ENCODE measurements at places on chromosomes 4 and X.

DNA sequence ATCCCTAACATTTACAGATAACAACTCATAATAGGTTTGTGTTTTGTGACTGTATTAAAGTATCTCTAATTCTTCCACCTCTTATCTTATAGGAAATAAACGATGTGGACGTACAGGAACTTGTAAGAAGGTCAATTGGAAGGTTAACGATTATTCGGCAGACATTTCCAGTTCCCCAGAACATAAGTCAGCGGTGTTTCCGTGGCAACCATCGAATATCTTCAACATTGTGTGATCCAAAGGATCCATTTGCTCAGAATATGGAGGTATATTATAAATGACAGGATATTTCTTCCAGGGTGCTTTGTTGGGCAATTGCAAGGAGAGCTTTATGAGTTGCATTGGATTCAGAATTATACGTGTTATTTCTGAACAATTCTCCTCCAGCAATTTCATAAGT is 611.9 kb upstream of the ATOH1 start:
- no peak for DNase-seq
- no peaks in the 10 kb centered on the region for H3K27me3 ChIP-seq
- H3K36me3 ChIP-seq, result no peaks in the 10 kb centered on the region
- no peak overlapping the region for H3K4me3 ChIP-seq

DNA sequence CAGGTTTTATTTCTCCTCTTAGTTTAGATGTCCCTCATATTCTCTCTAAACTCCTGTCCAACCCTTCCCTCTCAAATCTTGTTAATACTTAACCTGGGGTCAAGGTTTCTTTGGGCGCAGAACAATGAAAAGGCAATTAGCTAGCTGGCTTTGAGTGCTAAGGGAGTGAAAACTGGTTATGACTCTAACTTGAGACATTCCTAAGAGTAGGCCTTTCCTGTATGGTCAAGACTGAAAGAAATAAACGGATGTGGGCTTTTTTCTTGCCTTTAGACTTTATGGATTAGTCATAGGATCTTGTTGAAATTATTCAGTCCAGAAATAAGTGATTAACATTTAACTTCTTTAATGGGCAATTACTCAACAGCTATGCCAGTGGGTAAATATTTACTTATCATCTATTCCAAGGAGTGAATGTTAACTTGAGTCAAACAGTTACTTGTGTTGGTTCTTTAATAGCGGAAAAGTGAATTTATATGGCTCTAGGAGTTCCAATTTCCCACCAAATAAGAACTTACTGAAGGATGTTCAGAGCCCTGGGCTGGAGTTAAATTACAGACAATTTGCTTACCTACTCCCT is 141.7 kb upstream of the SCML1 start:
- H3K27me3 ChIP-seq, result no peaks in the 10 kb centered on the region
- no peaks in the 10 kb centered on the region for H3K36me3 ChIP-seq
- no peak overlapping the region for H3K4me3 ChIP-seq
- no peak for DNase-seq

DNA sequence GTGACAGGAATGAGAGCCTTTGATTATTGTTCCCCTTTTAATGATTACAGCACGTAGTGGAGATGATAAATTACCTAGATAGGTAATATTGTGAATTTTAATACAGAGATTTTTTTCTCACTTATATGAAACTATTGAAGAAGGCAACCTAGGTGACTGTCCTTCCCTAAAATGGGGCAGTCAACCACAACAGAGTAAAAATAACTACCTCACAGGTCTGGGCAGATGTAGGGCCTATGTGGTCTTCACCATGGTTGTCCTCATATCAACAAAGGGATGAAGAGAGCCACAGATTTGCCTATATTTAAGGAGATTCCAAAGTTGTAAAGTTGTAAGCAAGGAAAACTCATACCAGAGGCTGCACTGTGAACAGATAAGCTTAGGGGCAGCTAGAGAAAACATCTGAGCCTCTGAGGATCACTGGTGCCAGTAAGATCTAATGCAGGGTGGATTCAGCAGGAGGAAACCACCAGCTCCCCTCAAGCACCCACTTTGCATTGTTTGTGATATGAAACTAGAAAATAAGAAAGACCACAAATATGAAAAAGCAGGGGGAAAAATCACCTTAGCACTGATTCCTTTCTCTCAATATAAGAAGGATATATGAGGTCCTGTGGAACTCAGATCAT is 547.9 kb upstream of the GALNTL6 start:
- DNase-seq, result no peak
- H3K36me3 ChIP-seq, result no peaks in the 10 kb centered on the region
- no peaks in the 10 kb centered on the region for H3K27me3 ChIP-seq
- H3K4me1 ChIP-seq, result no peaks in the 10 kb centered on the region

- H3K27ac ChIP-seq, result no peak overlapping the region
- H3K4me3 ChIP-seq, result no peak overlapping the region
- no peaks in the 10 kb centered on the region for H3K4me1 ChIP-seq
- no peak for DNase-seq
Observed at GRCh38 chr4:97386969-97387368, 756.3 kb downstream of the STPG2 start.

GRCh38 chrX:53637479-53637878 is 49.0 kb downstream of the HUWE1 start:
- H3K36me3 ChIP-seq, result peaks cover 4% of the 10 kb centered on the region
- DNase-seq, result no peak
- H3K4me3 ChIP-seq, result no peak overlapping the region
- peaks cover 9% of the 10 kb centered on the region for H3K27me3 ChIP-seq
- H3K27ac ChIP-seq, result no peak overlapping the region

DNA sequence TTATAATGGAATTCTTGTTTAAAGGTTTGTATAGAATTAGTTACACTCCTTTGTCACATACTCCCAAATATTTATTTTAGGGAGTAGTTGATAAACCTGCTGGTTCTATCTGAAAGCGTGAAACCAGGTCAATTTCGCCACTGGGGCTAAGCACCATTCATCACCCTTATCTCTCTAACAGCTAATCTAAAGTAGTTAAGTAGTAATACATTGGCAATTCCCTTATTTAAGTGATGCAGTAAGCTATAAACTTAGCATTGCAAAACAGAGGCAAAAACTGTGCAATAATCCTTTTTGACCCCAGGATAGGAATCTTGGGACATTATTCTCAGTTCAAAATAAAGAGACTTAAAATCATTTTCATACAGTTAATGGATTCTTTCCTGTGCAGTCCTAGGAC is 33.7 kb upstream of the PTPN13 start:
- H3K4me3 ChIP-seq, result no peak overlapping the region
- H3K27ac ChIP-seq, result no peak overlapping the region
- no peaks in the 10 kb centered on the region for H3K4me1 ChIP-seq
- no peak for DNase-seq
- H3K27me3 ChIP-seq, result no peaks in the 10 kb centered on the region

DNA sequence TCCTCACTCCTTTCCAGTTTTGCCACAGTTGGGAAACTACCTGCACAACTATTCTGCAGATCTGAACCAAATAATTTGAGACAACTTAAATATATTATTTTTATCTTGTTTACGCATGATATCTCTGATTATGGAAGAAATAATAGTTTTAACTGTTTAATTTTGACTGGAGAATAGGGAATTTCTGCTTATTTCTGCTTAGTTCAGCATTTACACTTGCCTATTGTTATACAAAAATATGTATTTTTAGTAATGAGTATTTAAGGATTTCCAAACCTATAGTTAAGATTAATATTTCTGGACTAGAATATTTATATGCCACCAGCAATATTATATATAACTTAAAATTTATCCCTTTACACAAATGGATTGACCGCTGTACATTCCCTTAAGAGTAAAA is 125.5 kb downstream of the NWD2 start:
- H3K36me3 ChIP-seq, result no peaks in the 10 kb centered on the region
- no peaks in the 10 kb centered on the region for H3K27me3 ChIP-seq
- no peak overlapping the region for H3K4me3 ChIP-seq

GRCh38 chrX:153491351-153491914 is 3.3 kb upstream of the BGN start:
- H3K36me3 ChIP-seq, result no peaks in the 10 kb centered on the region
- H3K27me3 ChIP-seq, result peaks cover 69% of the 10 kb centered on the region
- H3K4me1 ChIP-seq, result no peaks in the 10 kb centered on the region
- no peak overlapping the region for H3K27ac ChIP-seq
- no peak overlapping the region for H3K4me3 ChIP-seq

- no peaks in the 10 kb centered on the region for H3K4me1 ChIP-seq
- H3K4me3 ChIP-seq, result no peak overlapping the region
- H3K27ac ChIP-seq, result peak overlapping the region; percentile 89
- no peak for DNase-seq
- H3K27me3 ChIP-seq, result no peaks in the 10 kb centered on the region
Observed at GRCh38 chr4:1329408-1330371, 17.3 kb upstream of the UVSSA start.
